ENCODE measurements at places on chromosomes 3 and 15.

- no peak for DNase-seq
Observed at GRCh38 chr3:43317461-43318316, 31.3 kb downstream of the SNRK start.

DNA sequence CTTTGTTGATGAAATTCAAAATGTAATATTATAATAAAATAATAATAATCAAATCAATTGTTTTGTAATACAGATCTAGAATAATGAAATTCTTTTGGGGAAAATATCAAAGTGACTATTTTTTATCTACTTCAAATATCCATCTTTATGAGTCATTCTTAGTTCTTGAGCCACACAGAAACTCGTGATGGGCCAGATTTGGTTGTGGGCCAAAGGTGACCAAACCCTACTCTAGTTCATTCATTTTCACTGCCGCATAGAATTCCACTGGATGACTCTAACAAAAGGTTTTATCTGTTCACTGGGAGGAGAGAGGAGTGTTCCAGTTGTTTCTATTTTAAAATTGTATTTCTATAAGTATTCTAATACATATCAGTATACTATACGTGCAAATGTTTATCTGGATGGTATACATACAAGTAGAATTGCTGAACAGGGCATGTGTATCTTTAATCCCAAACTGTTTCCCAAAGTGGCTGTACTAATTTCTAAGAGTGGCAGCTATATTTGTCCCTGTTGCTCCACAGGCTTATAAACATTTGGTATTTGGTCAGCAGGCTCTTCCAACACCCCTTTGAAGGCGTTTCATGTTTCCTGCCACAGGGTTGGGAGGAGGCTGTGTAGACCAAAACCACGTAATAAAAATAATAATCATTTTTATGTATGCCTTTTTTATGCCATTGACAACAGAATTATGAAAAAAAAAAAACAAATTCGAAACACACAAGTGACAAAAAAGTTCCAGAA is 7.3 kb upstream of the RTP3 start:
- DNase-seq, result no peak

DNA sequence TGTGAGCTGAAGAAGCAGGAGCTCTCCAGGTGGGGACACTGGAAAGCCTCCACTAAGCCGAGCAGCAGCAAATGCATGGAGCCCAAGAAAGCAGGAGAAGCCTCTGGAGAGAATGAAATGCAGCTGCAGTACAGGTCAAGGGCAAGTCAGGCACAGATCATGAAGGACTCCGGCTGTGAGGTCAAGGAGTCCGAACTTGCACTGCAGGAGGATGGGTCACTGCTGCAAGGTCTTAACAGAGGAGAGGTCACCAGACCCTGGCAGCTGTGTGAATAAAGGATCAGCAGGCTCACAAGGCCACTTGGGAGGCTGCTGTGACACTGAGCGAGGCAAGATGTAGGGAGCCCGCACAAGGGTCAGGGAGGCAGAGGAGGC is 24.7 kb upstream of the SLC41A3 start:
- DNase-seq, result no peak

DNA sequence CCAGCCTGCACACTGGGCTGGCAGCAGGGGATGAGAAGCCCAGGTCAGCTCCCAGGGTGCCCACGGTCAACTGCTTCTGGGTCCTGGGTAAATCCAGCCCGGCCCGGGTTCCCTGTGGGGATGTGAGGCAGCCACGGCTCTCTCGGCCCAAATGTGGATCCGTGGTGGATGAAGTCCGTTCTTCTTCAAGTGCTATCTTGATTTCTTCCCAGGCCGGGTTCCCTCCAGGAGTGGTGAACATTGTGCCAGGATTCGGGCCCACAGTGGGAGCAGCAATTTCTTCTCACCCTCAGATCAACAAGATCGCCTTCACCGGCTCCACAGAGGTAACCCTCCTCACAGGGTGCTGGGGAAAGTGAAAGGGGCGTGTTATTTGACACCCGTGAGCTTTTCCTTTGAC is 16.1 kb downstream of the ALDH1A3 start:
- no peak for DNase-seq

- no peak for DNase-seq
Observed at GRCh38 chr15:58313304-58313703, 118.5 kb upstream of the LIPC start.

DNA sequence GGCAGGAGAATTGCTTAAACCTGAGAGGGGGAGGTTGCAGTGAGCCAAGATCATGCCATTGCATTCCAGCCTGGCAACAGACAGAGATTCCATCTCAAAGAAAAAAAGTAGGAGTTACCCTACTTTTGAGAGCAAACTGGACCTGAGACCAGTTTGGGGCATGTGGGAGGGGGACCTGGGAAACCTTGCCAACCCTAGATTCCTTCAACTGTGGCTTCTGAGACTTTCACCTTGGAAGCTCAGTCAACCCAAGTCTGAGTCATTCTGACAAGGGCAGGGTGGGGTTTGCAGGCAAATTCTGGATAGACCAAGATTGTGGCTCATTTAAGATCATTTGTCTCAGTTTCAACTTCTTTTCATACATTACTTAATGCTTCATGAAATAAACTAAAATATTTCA is 23.8 kb upstream of the SIAH2 start:
- no peak for DNase-seq

- DNase-seq, result no peak
Observed at GRCh38 chr3:193187070-193187722, 53.8 kb upstream of the PLAAT1 start.

GRCh38 chr3:104273046-104273649 is 1093.6 kb upstream of the ALCAM start:
- DNase-seq, result no peak

DNA sequence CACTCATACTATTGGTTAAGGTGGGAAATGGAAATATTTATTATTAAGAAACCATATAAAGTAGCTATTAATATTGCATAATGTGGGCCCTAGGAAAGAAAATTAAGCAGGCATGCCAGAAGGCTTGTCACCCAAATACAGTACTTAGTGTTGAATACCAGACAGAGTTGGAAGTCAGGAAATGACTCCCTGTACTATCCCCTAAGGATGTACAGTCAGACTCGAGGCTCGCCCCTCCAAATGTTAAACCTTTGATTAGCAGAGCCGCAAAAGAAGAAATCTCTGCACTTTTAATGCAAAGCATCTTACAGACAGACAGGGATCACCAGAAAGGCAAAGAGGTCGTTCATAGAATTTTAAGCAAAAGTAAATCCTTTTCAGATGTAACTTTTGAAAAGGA is 11.3 kb upstream of the RBSN start:
- no peak for DNase-seq

DNA sequence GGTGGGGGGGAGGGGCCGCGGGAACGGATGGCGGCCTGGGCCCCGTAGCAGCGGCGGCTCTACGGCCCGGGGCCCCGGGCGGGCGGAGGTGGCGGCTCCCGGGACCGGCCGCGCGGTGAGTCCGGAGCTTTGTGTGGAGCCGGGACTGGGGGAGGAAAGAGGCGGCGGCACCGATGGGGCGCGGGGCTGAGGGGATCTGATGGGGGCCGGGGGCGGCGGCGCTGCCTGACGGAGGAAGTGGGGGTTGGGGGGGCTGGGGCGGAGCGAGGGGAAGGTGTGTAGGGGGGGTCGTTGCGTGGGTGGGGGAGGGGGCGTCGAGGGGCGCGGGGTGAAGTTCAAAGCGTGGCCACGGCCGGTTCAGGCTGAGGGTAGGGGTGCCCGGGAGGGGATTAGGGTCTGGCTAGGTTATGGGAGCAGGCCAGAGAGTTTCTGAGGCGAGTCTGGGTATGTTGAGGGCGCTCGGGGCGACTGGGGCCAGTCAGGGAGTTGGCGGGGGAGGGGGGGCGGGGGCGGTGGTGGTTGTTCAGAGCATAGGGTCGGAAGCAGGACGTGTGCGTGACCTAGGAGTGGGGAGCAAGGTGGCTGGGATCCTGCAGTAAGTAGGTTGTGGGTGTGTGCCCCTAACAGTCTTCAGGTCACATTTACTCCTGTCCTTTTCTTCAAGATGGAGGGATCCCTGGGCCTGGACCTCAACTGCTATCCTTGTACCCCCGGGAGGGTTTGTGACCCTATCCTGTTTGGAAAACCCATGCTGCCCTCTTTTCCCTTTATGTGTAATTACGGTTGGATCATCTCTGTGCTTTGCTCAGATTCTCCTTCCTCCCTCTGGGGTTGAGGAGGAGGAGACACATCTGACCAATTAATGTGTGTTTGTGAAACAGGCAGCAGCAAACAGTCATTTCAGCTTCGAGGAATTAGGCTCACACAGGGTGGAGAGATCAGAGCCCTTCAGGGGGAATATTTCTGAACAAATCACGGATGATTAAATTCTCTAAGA is 644 bp downstream of the ZNF609 start:
- peak; percentile 3 for DNase-seq

DNA sequence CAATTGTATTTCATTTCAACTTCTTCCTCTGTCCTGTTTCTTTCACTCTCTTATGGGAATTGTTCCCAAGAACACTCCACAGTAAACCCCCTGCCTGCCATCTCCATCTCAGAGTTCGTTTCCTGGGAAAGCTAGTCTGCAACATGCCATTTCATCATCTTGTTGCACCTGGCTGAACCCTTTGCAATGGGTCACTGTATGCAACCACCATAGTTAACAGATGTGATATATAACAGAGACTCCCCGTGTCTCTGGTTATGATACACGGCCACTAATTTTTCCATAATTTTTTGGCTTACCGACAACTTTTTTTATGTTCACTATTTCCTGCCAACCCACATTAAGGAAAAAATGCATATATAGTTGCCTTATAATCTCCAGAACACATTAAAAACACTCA is 95.5 kb downstream of the CHST2 start:
- DNase-seq, result no peak

DNA sequence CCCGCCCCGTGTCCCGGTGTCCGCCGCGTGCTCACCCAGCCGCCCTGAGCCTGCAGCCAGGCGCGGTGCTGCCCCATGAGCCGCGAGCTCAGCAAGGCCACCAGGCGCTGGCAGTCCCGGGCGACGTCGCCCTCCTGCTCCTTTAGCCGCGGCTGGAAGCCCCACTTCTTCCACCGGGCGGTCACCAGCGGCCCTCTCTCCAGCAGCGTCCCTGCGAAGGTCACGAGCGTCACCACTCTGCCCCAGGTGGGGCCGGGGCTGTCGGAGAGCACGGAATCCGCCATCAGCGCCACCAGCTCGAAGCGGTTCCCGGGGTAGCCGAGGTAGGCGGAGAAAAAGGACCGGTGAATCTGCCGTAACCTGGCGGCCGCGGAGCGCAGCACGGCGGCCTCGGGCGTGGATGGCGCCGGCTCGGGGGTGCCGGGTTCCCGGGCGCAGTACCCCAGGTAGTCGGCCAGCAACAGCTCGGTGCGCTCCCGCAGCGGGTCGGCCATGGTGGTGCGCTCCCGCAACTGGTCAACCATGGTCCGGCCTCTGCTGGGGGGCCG is 298 bp downstream of the BCL2L10 start:
- no peak for DNase-seq

GRCh38 chr3:160355826-160356225 is 43.2 kb downstream of the IFT80 start:
- DNase-seq, result no peak

GRCh38 chr3:179247289-179248015 is 3.5 kb downstream of the KCNMB3 start:
- DNase-seq, result no peak

GRCh38 chr3:32238453-32239306 is at the start of gene CMTM8:
Gene CMTM8, plus strand, starts transcription at chr3:32238680. Its CDS starts 293 bp downstream, at chr3:32238973.
- DNase-seq, result peak; percentile 27

GRCh38 chr3:13497386-13497785 is 17.3 kb downstream of the HDAC11 start:
- DNase-seq, result no peak

DNA sequence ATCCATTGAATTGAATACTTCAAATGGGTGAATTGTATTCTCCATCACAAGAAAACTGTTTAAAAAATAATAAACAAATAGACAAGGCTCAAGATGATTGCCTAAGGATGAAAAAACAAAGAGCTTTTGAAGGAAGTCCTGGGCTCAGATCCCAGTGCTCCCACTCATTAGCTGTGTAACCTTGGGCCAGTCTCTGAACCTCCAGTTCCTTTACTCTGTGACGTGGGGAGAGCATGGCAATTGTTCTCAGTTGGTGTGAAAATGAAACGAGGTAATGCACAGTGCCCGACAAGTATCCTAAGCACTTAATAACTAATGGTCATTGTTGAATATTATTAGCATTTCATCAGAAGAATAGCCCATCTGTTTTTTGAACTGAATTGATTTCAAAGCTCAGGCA is 40.7 kb downstream of the TNIK start:
- no peak for DNase-seq

DNA sequence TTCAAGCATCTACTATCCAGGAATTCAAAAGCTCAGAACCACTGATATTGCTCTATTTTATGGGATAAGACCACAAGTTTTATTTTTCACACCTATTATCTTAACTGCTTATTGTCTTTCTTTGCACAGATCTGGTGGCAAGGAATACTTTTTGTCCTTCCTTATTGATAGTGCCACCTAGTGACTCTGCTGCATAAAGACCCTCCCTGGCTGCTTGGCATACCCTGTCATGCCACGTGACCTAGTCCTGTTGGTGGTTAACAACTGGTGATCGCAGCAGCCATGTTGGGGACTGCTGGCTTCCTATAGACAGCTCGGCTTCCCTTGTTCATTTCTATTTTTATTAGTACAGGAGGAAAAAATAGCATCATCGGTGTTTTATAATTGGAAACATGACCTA is 236.3 kb downstream of the MEX3B start:
- no peak for DNase-seq

- no peak for DNase-seq
Observed at GRCh38 chr15:61661791-61662190, 398.5 kb downstream of the VPS13C start.

- DNase-seq, result no peak
Observed at GRCh38 chr3:81300324-81300927, 461.0 kb downstream of the GBE1 start.

DNA sequence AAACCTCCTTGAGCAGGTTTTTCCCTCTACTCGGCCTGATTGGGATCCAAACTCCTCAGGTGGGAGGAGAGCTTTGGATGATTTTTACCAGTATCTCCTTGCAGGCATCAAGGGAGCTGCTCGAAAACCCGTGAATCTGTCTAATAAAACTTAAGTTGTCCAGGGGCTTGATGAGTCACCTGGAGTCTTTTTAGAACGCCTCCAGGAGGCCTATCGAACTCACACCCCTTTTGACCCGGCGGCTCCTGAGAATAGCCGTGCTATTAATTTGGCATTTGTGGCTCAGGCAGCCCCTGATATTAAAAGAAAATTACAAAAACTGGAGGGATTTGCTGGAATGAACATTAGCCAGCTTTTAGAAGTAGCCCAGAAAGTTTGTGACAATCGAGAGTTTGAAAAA is 41.6 kb downstream of the ZBTB11 start:
- DNase-seq, result no peak

GRCh38 chr3:114242947-114243346 is 5.6 kb upstream of the ZNF80 start:
- no peak for DNase-seq

DNA sequence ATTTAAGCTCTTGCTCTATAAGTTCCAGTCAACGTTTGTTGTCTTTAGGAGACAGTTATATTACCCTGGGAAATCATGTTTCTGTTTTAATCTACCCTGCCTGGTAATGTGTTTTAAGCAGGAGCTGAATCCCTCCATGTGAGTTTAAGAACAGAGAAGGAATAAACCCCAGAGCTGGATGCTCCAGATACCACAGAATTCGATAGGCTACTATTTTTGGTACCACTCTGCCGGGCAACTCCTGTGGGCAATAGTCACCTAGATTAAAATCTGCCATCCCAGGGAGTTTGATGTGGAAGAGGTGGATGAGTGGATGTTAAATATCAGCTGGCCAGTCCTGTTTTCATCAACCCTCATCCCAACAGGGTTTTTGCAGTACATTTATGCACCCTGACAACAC is 20.4 kb downstream of the NUDT16 start:
- DNase-seq, result no peak

Data from stimulated activated CD8-positive, alpha-beta memory T cell treated with anti-CD3 and anti-CD28 coated beads, Interleukin-7, amount 100 ng/mL, for 1 hour (primary cell).